ENCODE measurements at places on chromosomes 3 and 15.

DNA sequence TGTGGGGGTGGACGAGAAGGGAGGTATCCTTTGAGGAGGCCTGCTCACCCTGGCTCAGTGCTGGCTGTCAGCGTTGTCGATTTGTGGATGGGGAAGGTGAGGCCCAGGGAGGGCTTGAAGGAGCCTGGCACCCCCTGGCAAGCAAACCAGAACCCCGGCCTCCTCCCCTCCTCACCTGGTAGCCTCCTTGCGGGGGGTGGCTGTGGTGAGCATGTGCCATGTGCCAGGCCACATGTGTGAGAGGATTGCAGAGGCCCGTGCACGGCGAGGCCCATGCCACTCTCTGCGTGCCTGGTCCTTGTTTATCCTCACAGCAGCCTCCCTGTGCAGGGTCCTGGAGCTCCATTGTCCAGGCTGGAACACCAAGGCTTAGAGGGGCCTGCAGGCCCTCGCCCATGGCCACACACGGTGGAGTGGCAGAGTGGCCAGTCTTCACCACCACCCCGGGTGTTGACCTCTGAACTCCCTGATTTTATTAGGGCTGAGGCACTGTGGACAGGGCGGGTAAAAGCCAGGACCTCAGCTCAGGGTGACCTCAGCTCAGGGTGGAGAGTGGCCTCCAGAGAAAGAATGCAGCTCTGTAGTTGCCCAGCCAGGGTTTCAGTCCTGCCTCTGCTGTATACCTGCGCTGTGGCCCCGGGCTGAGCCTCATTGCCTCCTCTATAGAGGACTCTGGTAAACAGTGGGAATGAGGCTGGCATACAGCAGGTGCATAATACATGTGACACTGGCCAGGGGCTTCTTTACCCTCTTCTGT, 29.1 kb downstream of the HDAC11 start:
- DNase-seq = no peak
- peak overlapping the region; percentile 50 for H3K27ac ChIP-seq
- no peaks in the 10 kb centered on the region for H3K27me3 ChIP-seq
- H3K36me3 ChIP-seq = no peaks in the 10 kb centered on the region
- H3K4me1 ChIP-seq = peaks cover 32% of the 10 kb centered on the region

DNA sequence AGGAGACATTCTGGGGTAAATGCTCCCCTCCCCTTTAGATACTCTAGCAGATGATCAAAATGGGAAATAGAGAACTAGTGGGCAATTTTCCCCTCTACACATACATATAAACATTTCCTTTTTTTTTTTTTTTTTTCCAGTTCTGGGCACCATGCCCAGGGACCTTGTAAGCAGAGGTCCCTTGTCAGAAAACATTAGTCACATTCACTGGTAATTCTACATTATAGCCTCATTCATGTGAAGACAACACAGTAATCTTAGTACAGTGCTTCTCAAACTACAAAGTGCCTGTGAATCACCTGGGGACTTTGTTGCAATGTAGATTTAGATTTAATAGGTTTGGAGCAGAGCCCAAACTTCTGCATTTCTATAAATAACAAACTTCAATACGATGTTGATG, 60.1 kb upstream of the ACTC1 start:
- H3K4me1 ChIP-seq = peaks cover 3% of the 10 kb centered on the region
- no peak for DNase-seq
- no peak overlapping the region for H3K27ac ChIP-seq
- H3K36me3 ChIP-seq = peaks cover 29% of the 10 kb centered on the region
- no peaks in the 10 kb centered on the region for H3K27me3 ChIP-seq

GRCh38 chr3:159877924-159878323, 110.7 kb upstream of the IL12A start:
- H3K4me3 ChIP-seq = no peak overlapping the region
- peaks cover 7% of the 10 kb centered on the region for H3K36me3 ChIP-seq
- H3K27ac ChIP-seq = no peak overlapping the region
- peaks cover 12% of the 10 kb centered on the region for H3K4me1 ChIP-seq
- H3K27me3 ChIP-seq = no peaks in the 10 kb centered on the region

DNA sequence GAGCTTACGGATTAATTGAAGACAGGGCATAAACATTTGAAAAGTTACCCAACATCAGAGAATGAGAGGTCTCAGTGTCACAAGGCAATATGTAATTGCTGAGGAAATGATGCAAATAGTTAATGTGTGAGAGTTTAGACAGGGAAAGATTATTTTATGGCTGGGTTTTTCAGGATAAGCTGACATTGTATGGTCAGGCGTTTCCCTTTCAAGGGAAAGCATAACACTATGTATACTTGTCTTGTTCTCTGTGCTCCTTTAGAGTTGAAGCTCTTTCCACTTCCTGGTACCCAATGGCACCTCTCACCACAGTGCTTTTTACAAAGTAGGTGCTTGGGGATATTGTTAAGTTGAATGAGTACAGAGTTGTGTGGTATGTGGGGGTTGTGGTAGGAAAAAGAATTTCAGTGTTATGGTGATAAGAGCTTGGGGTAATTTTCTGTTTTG, 19.9 kb downstream of the IQGAP1 start:
- DNase-seq = no peak
- H3K4me3 ChIP-seq = no peak overlapping the region
- H3K4me1 ChIP-seq = peaks cover 19% of the 10 kb centered on the region
- no peaks in the 10 kb centered on the region for H3K27me3 ChIP-seq
- H3K27ac ChIP-seq = peak overlapping the region; percentile 10

GRCh38 chr15:62287066-62287857, 122.2 kb upstream of the C2CD4B start:
- H3K27me3 ChIP-seq = peaks cover 3% of the 10 kb centered on the region
- H3K4me3 ChIP-seq = no peak overlapping the region
- peaks cover 5% of the 10 kb centered on the region for H3K4me1 ChIP-seq
- no peak for DNase-seq

DNA sequence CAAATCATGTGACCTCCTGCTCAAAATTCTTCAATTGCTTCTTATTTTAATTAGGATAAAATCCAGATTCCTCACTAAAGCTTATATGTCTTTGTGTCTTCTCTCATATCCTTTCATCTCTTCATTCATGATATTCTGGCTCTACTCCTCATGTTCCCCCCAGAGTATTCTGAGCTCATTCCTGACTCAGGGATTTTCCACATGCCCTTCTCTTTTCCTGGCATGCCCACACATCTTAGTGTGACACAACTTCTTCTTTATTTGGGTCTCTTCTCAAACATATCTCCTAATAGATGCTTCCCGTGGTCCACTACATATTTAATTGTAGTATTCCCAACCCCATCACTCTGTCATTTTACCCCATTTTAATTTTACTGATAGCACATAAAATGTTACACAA, 15.2 kb upstream of the MBNL1 start:
- H3K4me3 ChIP-seq = no peak overlapping the region
- H3K36me3 ChIP-seq = no peaks in the 10 kb centered on the region
- no peak for DNase-seq

GRCh38 chr3:194983620-194984019, 287.3 kb downstream of the XXYLT1 start:
- DNase-seq = no peak
- no peak overlapping the region for H3K27ac ChIP-seq

DNA sequence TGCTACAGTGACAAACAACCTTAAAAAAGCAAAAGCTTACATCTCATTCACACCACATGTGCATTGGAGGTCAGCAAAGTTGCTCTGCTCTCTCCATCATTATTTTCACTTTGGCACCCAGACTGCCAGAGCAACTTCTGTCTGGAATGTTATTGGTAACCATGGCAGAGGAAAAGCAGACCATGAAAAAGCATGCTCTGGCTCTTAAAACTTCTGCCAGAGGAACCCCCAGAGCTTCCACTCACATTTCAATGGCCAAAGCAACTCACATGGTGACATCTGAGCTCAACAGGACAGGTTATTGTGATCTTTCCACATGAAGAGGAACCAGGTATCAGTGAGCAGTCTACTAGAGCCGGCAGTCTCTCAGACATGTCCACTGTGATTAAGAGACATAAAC, 21.9 kb upstream of the FRMD5 start:
- H3K27me3 ChIP-seq = peaks cover 10% of the 10 kb centered on the region
- H3K4me1 ChIP-seq = no peaks in the 10 kb centered on the region

GRCh38 chr15:89487791-89488190, 8.6 kb downstream of the RHCG start:
- no peaks in the 10 kb centered on the region for H3K4me1 ChIP-seq
- no peak overlapping the region for H3K4me3 ChIP-seq
- no peak for DNase-seq
- H3K36me3 ChIP-seq = no peaks in the 10 kb centered on the region
- H3K27me3 ChIP-seq = peaks cover 69% of the 10 kb centered on the region

DNA sequence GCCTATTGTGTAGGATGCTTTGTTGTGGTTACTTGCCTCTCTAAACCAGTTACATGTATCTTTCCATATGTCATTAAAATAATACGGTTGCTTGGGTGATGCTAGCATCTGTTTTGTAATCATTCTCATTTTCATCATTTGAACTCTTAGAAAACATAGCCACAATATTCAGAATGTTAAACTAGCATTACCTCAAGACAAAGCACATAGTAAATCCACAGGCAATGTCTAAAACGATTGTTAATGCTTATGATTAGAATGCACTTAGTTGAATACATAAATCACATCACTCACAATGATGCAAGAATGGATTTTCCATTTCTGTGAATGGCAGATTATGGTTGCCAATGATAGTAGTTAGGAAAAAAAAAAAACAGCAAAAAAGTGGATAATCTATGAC, 110.0 kb upstream of the NAALADL2 start:
- no peak overlapping the region for H3K27ac ChIP-seq
- H3K27me3 ChIP-seq = no peaks in the 10 kb centered on the region
- H3K4me3 ChIP-seq = no peak overlapping the region
- H3K36me3 ChIP-seq = no peaks in the 10 kb centered on the region

DNA sequence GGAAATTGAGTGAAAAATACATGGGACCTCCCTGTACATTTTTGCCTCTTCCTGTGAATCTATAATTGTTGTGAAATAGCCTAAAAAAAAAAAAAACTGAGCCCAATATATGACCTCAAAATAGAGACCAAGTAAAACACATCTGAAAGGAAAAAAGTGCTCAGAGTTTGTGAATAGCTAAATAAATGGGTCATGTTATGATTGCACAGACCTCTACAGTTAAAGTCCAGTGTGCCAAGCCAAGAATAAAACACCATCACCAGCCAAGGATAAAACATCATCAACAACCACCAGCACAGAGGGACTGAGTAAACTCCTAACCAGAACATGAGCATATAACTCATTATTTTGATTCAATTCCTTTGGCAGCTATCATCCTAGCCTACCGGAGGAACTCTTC, 115.6 kb upstream of the AGTR1 start:
- H3K27me3 ChIP-seq = no peaks in the 10 kb centered on the region
- H3K27ac ChIP-seq = no peak overlapping the region
- no peaks in the 10 kb centered on the region for H3K4me1 ChIP-seq
- DNase-seq = no peak

- no peaks in the 10 kb centered on the region for H3K27me3 ChIP-seq
- no peak overlapping the region for H3K4me3 ChIP-seq
- peaks cover 3% of the 10 kb centered on the region for H3K36me3 ChIP-seq
Measured at GRCh38 chr3:104279617-104280016, 1087.1 kb upstream of the ALCAM start.

- H3K4me1 ChIP-seq = peaks cover 19% of the 10 kb centered on the region
- H3K27me3 ChIP-seq = peaks cover 21% of the 10 kb centered on the region
- H3K36me3 ChIP-seq = no peaks in the 10 kb centered on the region
- peak within 1 kb of the TSS; percentile 99 for H3K4me3 ChIP-seq
Measured at GRCh38 chr15:83446904-83447709, at the start of gene SH3GL3. Gene SH3GL3 (plus strand): TSS chr15:83447341. CDS start chr15:83447534, 193 bp downstream.

GRCh38 chr3:45655906-45656305, 33.3 kb upstream of the SACM1L start:
- no peak for DNase-seq
- peaks cover 8% of the 10 kb centered on the region for H3K4me1 ChIP-seq
- no peaks in the 10 kb centered on the region for H3K36me3 ChIP-seq
- no peaks in the 10 kb centered on the region for H3K27me3 ChIP-seq

DNA sequence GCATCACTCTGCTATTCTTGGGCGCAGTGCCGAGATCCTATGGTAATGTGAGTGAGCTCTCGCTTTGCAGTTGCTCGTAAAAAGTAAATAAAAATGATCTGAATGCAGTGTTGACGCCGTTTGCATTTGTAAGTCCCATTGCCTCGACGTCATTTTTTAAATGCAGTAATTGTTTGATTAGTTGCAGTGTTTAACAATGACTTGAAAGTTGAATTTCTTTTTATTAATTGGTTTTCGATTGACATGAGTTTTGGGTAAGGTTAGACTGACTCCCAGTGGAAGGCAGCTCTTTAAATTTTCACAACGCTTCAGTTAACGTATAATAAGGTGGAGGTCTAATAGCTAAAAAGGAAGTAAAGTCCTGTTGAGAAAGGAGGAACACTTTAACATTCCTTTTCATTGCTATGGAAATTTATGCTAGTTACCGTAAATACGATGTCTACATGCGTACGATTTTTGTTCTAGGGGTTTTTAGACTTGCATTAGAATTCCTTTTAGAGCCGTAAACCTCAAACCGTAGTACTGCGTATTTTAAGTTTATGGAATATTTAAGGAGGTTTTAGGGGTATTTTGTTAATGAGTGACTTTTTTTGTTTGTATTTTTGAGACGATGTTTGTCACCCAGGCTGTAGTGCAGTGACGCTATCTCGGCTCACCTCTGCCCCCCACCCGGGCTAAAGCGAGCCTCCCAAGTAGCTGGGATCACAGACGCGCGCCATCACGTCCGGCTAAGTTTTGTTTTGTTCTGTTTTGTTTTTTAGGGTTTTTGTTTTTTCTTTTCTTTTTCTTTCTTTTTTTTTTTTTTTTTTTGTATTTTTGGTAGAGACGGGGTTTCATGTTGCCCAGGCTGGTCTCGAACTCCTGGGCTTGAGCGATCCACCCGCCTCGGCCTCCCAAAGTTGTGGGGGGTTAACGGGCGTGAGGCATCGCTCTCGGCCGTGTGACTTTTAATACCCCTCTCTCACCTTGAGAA, 1.4 kb downstream of the MORF4L1 start:
- no peak for DNase-seq
- H3K4me1 ChIP-seq = peaks cover 33% of the 10 kb centered on the region
- H3K4me3 ChIP-seq = peak overlapping the region; percentile 100
- peaks cover 4% of the 10 kb centered on the region for H3K36me3 ChIP-seq

Measured in type B pancreatic cell (in vitro differentiated cells).